ENCODE measurements at places on chromosomes 12 and 14.

DNA sequence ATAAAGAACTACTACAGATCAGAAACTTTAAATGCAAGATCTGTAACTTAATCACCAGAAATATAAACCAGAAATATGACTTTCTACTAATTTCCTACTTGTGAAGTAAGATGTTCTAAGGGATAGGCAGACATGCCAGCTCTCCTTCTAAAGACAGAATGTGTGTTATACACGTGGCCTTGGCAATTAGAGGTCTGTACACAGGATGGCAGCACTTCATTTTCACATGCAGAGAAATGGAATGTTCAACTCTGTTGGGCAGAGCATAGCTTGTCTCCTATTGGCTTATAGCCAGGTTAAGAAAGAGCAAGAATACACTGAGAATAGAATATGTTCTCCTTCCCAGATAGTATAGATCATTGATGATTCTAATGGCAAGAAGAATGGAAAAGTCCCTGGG, 403.8 kb downstream of the DAD1 start:
- no peak for DNase-seq

DNA sequence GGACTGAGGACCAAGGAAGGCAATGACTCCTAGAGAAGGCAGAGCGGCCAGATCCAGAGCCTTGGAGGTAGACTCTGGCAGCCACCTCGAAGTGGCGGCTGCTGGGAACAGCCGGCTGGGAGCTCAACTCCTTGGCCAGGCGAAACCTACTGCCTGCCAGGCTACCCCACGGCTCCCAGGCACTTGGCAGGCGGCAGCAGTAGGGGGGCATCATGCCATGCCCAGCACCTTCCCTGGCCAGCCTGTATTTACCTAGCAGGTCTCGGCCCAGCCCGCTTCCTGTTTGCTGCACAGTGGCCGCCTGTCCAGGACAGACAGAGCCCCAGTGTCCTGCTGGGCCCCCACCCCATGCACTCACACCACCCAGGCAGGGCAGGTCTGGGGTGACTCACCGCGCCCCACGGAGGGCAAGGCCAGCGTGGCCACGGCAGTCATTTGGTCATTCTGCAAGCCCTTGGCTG, 10.2 kb downstream of the TRPV4 start:
- DNase-seq, result no peak

GRCh38 chr14:61322011-61322798, 826 bp downstream of the PRKCH start:
- DNase-seq, result no peak

GRCh38 chr14:94367347-94368242, 20.8 kb downstream of the SERPINA1 start:
- DNase-seq, result no peak

- no peak for DNase-seq
Measured at GRCh38 chr12:5039815-5040214, 3.9 kb upstream of the KCNA5 start.

DNA sequence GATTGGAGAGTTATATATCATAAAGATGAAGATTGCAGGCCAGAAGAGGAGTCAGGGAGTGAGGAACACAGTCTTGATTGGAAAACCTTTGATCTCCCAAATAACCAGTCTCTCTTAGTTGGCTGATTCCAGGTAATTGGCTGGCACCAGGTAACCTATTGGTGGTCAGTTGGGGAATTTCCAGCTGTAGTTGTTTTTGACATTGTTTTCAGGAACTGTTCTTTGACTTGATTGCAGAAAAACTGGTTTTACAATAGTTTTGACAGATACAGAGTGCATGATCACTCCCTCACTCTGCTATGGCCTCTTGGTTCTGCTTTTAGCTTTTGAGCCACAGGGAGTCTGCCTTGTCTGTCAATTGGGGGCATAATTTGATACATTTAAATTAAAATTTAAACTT, 71.6 kb downstream of the ZNF641 start:
- DNase-seq, result no peak

DNA sequence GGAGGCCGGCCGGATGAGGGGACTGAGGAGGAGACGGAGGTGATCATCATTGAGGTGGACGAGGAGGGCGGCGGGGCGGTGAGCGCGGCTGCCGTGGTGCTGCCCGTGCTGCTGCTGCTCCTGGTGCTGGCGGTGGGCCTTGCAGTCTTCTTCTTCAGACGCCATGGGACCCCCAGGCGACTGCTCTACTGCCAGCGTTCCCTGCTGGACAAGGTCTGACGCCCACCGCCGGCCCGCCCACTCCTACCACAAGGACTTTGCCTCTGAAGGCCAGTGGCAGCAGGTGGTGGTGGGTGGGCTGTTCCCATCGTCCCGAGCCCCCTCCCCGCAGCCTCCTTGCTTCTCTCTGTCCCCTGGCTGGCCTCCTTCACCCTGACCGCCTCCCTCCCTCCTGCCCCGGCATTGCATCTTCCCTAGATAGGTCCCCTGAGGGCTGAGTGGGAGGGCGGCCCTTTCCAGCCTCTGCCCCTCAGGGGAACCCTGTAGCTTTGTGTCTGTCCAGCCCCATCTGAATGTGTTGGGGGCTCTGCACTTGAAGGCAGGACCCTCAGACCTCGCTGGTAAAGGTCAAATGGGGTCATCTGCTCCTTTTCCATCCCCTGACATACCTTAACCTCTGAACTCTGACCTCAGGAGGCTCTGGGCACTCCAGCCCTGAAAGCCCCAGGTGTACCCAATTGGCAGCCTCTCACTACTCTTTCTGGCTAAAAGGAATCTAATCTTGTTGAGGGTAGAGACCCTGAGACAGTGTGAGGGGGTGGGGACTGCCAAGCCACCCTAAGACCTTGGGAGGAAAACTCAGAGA, 9.6 kb downstream of the MMP14 start:
- no peak for DNase-seq

GRCh38 chr14:94396628-94397225, 8.3 kb upstream of the SERPINA1 start:
- DNase-seq, result no peak

DNA sequence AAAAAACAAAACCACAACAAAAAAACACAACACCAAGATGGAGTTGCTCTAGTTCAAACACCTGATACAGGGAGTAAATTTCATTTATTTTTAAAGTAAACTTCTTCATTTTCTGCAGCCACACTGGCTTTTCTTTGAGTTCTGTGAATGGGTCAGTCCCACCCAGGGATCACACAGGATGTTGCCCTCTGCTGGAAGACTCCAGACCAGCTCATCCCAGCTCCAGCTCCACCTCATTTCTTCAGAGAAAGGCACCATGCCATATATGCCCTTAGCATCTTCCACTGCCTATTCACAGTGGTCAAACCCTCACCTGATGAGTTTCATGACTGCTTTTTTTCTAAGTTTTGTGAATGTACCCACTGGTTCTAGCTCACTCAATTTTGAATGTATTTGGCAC, 8.0 kb downstream of the GLIPR1 start:
- DNase-seq, result no peak

- peak; percentile 68 for DNase-seq
Measured at GRCh38 chr12:104138797-104139152, 765 bp upstream of the NFYB start.

- no peak for DNase-seq
Measured at GRCh38 chr12:6324936-6325750, 14.7 kb downstream of the PLEKHG6 start.

DNA sequence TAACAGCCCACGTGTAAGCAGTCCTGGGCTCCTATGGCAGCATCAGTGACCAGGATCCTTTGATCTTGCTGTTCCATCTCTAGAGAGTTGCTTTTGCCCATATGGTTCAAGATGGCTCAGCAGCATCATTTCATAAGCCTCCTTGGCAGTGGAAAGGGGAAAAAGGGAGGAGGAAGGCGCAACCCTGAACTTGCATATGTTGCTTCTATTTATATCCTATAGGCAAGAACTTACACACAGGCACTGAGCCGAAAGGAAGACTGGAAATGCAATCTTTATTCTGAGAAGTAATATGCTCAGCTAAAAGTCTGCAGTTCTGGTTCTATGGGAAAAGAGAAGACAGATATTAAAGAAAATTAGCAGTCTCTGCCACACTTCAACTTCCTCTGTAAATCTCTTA, 167.7 kb upstream of the PLXNC1 start:
- no peak for DNase-seq

- DNase-seq, result no peak
Measured at GRCh38 chr12:40716037-40716436, 23.8 kb downstream of the CNTN1 start.

DNA sequence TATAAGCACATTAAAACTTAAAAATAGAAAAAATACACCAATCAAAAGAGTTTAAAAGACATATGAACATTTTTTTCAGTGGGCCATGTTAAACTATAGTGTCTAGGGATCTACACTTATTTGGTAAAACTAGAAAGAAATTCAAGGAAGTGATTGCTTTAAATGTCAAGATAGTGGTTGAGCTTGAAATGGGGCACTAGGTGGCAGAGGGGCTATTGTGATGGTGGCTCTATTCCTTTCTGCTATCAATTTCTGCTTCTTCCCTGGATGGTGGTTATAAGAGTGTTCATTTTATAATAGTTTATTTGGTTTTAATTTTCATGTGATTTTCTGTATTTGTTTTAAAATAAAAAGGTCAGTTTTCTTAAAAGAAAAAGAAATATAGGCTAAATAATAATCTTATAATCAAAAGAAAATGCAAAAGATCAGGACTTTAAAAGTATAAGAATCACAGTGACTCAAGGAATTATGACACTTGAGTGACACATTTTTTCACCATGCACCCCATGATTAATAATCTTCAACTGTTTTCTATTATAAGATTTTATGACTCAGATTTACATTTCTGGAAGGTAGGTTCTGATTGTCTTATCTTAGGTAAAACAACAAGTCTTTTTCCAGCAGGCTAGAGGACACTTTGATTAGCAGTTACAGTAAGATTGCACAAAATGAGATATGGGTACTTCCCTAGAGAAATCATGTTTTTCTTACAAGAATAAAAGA, 137.5 kb downstream of the FSCB start:
- DNase-seq, result no peak

DNA sequence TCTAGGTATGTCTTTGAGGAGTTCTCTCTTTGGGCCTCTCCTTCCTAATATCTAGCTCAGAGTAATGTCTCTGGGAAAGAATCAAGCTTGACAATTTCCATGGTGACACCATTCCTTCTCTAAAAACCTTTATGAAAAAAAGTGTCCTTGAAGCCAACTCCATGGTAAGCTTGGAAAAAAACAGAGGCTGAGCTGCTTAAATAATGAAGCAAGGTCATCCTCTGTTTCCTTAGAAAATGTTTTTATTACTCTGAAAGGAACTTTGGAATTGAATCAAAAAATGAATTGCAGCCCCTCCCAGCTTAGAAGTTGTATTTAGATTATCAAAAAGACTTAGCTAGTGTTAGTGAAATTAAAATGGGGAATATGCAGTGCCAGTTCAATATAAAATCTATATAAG, 166.1 kb upstream of the KITLG start:
- DNase-seq, result no peak

GRCh38 chr12:5567016-5567725, 135.3 kb downstream of the NTF3 start:
- peak; percentile 77 for DNase-seq

GRCh38 chr12:50104417-50105366, 884 bp downstream of the GPD1 start:
- no peak for DNase-seq

DNA sequence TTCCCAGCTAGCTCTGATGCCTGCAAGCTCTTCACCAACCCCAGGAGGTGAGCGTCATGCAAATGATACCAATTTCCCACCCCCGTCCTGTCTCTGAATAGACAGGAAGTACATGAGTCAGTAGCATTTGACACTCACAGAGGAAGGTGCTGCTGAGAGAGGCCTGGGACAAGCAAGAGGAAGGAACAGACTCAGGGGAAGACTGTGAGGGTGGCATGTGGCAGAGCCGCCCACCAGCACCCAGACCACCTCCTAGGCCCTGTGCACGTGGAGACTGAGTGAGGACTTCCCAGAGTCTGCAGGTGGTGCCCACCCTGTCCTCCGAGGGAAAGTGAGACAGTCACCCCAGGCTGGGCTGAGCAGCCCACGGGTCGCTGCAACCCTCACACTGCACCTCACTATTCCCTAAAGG, 199.5 kb upstream of the SFSWAP start:
- DNase-seq, result peak; percentile 25

DNA sequence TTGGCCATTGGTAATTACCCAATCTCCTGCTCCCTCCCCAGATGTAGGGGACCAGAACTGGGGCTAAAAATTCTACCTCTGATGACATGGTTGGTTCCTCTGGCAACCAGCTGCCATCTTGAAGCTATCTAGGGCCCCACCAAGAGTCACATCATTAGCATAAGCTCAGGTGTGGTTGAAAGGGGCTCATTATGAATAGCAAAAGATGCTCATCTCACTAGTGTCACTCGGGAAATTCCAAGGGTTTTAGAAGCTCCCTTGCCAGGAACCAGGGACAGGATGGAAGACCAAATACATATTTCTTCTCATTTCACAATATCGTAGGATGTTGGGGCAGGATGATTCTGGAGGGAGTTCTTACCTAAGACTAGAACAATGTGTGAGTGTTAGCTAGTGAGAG, 38.6 kb downstream of the EID3 start:
- DNase-seq, result no peak

- DNase-seq, result no peak
Measured at GRCh38 chr12:22126758-22127157, 80.7 kb downstream of the CMAS start.

- DNase-seq, result no peak
Measured at GRCh38 chr14:51167587-51168214, 72.3 kb upstream of the TMX1 start.

DNA sequence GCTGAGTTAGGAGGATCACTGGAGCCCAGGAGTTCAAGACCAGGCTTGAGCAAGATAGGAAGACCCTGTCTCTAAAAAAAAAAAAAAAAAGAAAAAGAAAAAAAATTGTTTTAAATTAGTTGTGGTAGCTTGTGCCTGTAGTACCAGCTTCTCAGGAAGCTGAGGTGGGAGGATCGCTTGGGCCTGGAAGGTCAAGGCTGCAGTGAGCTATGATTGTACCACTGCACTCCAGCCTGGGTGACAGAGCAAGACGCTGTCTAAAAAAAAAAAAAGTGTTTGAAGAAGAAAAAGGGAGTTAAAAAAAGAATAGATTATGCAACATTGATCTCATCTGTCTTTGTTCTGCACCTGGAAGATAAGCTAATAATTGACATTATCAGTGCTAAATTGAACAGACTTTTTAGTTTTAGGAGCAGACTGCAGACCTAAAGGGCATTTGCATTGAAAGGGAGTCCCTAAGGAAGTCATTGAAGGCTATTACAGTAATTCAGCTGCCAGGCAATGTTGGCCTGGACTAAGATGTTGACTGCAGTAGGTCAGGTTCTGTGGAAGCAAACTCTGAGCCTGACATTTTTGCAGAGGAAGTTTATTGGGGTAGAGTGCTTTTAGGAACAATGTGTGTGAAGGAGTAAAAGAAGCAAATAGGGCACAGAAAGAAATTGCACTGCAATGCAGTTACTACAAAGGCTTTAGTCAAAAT, 215.8 kb downstream of the PCNX1 start:
- DNase-seq, result no peak

DNA sequence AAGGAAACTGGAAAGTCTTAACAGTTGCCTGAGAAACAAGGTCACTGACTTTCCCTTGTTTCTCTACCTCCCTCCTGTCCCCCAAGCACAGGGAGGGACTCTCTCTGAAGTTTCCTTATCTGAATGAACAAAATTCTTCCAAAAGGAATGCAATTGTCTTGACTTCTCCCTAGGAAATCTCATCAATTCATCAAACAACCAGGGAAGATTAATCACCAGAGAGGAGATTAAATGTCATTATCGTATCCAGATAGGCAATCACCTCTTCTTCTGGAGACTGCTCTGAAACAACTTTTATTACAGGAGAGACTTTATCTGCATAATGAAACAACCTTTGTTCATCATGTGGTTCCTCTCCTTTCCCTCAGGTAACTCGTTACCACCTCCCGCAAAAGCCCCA, 431.4 kb downstream of the SLC16A7 start:
- no peak for DNase-seq
